HAP-1 (cell line): ENCODE measurements at places on chromosomes 16 and 17.

DNA sequence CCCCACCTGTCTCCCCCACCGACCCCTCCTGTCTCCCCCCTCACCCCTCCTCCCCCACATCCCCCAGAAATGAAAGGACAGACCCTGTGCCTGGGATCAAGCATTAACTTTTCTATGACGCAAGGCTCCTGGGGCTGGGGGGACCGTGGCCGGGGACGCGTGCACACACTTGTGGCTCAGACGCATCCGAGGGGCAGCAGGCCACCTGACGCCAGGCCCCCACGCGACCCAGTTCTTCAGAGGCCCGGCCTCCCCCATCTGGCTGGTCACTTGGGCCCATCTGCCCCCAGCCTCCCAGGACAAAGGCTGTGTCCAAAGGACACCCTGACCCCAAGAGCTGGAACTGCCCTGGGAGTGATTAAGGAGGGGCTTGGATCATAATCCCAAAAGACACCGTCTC lies 14.0 kb upstream of the PVALEF start:
- no peak for DNase-seq

GRCh38 chr17:13204607-13205237 lies 186.9 kb upstream of the ELAC2 start:
- DNase-seq, result no peak

GRCh38 chr16:51327001-51327400 lies 175.9 kb upstream of the SALL1 start:
- DNase-seq, result no peak

DNA sequence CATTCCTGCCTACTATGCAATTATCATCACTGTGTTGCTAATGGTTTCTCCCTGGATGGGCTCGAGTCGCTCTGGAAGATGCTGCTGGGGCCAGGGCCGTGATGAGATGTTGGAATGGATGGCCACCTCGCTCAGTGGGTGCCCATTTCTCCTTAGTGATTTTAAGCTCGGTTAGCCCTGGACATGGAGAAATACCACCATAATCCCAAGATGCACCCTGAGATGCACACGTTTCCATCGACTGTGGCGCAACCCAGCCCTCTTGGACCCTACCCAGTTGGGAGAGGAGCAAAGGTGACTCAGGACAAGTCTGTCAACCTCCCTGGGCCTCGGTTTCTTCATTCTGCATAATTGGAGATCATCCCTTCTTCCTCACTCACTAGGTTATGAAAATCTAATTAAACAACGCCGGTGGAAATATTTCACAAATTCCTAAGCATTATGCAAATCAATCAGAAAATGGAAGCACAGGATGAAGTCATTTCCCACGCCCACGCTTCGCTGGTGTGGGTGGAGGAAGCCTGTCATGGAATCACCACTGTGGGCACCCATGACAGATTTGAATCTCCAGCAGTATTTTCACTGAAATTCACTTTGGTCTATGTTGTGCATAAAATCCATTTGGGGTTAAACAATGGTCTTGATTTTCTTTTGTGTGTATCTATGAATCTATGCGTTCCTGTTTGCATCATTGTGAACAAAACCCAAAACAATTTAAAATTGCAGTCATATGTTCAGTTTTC lies 195.2 kb downstream of the AXIN2 start:
- DNase-seq, result no peak

GRCh38 chr17:29390851-29391631 lies 878 bp downstream of the TAOK1 start:
- peak; percentile 48 for DNase-seq

DNA sequence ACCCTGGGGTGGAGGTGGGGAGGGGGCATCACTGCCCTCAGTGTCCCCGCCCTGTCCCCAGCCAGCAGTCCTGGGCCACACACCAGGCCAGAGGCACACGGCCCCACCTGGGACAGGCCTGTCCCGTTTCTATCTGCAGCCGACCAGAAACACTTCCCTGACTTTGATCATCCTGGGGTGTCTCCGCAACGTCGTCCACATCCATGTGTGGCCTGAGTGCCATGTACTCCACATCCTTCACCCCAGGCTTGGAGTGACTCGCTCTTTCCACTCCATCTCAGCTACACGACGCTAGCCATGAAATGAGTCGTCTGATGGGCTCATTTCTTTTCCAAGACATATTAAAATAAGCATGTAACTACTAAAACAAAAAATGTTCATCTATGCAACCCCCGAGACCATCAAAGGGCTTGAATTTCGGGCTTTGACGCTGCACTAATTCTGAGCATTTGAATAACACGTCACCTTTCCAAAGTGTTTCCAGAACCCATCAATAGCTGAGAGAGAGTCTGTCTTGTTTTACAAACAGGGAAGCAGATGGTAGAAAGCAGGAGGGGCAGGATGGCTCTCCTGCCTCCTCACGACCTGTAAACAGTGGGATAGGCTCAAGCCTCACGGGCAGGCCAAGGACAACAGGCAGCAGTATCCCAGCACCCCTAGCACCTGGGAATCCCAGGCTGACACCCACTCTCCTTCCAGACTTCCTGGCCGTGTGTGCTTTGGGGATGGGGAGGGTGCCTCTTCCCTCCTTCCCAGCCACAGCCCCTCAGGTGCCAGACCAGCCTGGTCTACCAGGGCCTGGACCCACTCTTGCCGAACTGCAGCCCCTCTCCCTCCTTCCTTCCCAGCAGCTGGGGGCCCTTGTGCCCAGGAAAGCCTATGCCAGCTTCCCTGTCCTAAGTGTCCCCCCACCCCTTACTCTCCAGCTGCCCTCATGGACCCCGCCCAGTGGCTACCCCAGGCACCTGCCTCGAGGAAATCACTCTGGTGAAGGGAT lies 20.0 kb upstream of the RASD1 start:
- no peak for DNase-seq

DNA sequence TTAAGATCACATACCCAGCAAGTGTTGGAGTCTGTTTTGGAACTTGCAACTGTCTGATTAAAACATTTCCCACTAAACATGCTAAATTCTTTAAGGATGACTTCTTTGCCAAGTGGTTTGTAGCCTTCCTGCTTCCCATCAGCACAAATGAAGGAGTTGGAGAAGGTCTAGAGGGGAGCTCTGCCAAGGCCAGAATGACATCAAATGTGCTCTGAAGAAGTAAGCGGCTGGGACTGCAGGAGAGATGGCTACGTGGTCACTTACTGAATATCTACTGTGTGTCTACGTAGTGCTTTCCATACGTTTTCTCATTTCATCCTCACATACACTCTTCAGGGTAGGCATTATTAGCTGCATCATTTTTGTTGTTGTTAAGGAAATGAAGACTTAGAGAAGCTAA lies 135.7 kb upstream of the NLRP1 start:
- DNase-seq, result no peak

- DNase-seq, result no peak
Observed at GRCh38 chr16:57526498-57526897, 9.9 kb downstream of the CCDC102A start.

DNA sequence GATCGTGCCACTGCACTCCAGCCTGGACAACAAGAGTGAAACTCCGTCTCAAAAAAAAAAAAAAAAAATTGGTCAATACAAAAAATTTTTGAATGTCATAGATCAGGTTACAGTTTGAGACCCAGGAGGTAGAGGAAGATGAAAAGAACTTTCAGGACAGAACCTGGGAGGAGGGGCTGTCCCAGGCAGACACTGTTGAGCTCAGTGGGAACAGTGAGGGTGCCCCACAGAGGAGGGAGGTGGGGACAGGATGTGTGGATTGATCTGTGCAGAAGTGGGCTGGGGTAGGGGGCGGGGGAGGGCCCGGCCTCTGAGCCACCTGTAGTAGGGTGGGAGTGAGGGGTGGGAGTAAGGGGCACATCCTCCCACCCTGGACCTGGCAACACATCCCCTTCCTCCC lies 58.3 kb downstream of the PRMT7 start:
- DNase-seq, result no peak

- no peak for DNase-seq
Observed at GRCh38 chr17:21512307-21513011, 136.3 kb downstream of the KCNJ12 start.

DNA sequence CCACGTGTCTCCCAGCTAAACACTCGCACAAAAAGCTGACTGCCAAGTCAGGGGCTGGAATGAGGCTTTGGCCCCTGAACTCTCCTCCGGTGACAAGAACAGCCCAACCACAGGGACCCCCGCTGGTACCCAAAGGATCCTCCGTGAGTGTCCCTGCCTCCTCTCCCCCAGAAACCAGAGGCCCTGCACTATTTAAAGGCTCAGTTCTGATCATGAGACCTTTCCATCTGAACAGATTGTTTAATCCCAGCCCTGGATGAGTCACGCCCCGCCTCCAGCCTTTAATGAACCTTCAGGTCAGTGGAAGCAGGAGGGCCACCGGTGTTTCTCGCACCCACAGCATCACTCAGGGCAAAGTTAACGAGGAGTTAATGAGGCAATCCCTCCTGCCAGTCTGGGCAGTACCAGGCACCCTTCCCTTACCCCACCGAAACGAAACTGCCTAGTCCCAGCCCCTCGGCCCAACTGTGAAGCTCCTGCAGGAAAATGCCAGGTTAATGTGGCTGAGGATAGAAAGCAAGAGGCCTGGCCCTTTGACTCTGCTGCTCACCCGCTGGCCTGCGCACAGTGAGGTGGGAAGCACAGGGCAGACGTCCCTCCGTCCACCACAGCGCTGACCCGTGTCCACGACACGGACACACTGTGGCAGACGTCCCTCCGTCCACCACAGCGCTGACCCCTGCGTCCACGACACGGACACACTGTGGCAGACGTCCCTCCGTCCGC lies 32.4 kb downstream of the TIMM22 start:
- DNase-seq, result no peak

DNA sequence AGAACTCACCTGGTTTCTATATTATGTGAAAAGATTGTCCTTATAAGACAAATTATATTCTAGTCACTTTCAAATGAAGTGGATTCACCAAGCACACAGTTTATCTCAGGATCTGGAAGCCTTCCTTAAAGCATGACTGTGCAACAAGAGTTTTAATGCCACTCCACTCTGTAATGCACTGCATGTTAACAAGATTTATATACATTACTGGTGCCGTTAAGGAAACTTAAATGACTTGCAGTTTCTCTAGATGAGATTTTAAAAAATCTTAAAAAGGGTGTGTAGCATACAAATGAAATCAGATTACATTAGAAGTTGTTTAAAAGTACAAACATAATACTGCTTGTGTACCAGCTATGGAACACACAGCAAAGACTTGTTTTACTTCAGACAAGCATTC lies 150.8 kb downstream of the SNX11 start:
- no peak for DNase-seq

DNA sequence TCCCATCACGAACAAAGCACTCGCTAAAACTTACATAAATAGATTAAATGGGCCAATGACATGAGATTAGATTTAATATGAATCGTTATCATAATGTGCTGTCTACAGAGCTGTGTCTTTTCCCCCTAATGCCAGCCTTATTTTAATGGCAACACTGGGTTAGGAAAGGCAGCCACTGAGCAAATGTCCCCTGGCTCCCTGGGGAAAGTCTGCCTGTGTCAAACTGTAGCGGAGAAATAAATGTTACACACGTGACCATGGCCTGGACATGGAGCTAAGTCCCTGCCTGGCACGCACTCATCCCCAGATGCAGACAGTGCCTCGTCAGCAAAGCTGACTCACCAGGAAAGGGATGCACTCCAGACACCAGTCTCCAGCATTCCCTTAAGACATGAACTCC lies 61.3 kb upstream of the SDK2 start:
- DNase-seq, result no peak

DNA sequence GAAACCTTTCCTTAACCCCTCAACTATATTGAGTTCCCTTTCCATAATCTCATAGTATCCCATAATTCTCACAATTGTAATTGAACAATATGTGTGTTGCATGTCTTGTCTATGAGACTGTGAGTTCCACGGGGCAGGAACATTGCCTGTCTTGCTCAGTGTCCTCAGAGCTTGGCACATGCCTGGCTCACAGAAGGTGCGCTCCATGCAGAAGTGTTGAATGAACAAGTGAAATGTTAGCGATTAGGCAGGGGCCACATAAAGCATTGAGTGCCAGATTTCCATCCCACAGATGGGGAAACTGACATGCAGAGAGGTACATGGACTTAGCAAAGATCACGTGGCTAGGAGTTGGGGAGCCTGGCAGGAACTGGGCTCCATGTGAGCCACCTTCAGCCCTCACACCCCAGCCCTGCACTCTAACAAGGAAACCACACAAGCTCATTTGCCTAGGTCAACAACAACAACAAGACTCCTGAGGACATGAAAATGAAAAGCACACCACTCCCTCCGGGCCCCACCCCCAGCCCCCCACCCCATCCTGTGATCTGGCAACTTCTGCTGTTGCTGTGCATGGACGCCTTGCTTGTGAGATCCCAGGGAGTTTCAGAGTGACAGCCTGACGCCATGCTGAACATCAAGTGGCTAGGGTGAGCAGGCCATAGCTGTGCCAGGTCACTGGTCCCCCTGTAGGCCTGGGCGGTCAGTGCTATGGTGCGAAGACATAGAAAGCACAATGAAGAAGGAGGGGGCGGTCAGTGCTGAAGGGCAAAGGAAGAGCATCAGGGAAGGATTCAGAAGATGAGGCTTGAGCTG lies 5.0 kb downstream of the PIK3R5 start:
- no peak for DNase-seq

DNA sequence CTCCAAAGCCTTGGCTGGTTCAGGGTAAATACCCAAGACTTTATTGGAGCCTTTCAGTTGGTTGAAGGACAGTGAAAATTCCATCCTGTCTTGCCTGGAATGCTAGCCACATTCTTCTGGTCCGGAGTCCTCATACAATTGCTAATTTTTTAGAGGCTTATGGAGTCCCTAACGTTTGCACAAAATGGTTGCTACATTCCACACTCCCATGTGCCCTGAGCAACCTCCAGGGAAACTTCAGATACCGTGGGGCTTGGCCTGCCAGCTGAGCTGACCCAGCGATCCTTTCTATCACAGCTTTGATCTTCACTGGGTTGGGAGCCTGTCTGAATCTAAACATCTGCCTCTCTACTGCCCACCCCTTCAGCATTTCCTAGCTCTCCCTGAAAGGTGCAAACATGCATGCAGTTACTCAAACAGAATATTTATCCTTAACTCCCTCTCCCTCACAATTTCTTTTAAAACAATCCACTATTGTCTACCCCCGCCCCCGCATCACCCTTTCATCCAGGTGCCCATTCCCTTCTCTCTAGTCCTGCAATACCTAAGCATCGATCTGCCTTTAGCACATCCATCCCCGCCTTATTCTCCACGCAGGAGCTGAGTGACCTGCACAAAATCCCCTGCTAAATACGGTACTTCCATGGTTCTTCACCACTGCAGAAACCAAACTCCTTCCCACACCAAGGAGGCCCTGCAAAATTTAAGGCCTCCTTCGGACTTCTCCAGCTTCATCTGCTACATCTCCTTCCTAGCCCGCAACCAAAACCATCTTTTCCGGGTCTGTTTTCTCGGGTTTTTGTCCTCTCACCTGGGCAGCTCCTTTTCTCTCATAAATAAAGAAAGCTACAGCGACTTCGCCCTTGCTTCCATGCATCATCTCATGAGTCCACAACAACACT lies 810 bp upstream of the GAN start:
- peak; percentile 87 for DNase-seq
